ENCODE measurements at places on chromosomes 16 and 17.

GRCh38 chr17:45973099-45973780 lies 25.8 kb upstream of the STH start:
- DNase-seq, result no peak

DNA sequence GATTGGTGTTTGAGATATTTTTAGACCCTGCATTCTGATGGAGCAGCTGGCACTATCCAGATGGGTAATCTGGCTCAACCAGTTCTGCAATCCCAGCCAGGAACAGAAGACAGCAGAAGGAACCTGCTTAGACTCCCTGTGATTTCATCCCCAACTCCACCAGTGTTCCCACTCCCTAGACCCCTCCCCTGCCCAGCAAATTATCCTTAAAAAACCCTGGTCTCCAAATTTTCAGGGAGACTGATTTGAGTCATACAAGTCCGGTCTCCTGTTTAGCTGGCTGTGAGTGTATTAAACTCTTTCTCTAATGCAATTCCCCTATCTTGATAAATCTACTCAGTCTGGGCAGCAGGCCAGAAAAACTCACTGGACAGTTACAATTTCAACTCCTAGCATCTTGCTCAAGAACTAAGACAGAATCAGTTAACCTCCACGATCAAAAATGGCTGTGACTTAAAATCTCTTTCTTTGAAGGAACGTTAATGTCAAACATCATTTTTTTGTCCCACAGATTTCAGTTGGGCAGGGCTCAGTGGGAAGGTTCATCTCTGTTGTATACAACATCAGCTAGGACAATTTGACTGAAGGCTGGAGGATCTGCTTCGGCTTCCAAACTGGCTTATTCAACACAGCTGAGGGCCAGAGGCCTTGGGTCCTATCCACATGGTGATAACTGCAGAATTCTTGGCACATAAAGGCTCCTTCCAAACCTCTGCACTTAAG lies 4.9 kb upstream of the RBL2 start:
- no peak for DNase-seq

DNA sequence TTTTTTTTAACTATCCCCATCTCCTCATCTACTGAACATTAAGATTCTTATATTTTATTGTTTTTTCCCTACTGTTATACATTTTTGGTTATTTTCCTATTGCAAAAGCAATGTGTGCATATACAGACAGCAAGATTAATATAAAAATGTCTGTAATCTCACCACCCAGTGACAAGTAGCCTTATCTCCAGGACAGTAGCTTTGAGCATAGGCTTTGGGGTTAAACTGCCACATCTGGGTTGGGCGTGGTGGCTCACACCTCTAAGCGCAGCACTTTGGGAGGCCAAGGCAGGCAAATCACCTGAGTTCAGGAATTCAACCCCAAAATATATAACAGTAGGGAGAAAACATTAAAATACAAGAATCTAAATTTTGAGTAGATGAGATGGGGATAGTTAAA lies 27.4 kb upstream of the SSTR2 start:
- DNase-seq, result no peak

DNA sequence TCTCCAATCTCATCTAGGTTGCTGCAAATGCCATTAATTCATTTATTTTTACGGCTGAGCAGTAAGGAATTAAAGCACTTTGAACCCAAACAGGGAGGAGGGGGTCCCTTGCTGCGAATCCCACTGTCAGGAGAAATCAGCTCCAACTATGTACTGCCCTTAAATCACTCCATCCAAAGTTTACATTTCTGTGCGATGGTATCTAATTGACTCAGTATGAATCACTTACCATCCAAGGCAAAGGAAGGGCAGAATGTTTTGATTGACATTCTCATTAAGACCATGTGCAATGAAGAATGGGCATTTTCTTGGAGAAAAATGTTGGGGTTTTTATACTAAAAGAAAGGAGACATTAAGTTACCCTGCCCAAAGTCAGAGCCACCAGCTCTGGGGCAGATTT lies 47.7 kb upstream of the XYLT1 start:
- DNase-seq, result no peak

- no peak for DNase-seq
Observed at GRCh38 chr16:83365166-83365565, 442.6 kb upstream of the HSBP1 start.

GRCh38 chr16:30731411-30731810 lies 16.8 kb upstream of the PHKG2 start:
- no peak for DNase-seq

DNA sequence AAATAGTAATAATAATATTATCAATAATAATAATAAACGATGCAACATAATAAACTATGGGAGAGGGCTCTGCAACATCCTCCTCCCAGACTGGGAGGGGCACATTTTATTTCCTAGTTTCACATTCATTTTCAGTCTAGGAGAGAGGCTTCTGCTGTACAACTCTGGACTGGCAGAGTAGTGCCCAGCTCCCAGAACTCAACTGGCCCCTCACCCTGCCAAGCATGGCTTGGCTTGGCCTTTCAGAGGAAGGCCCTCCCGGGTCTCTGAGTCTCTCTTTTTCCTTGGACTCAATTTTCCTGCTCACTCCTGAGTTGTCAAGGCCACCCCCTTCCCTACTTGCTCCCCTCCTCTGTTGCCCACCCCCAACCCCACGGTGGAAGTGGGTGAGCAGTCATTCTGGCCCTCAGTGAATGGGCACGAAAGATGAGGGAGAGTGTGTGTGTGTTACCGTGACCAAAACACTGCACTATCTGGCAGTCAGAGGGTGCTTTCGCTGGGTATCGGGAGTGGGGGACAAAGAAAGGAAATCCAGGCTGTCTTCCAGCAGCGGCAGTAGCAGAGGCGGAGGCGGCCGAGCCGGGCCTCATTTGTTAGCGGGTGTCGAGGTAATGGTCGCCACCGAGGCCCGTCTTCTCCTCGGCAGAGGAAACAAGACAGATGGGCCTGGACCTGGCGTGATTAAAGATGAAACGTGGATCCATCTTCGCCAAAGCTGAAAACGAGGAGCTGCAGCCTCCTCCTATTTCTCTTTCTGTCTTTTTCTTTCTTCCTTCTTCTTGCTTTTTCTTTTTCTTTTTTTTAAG lies 2.3 kb downstream of the HOXB4 start:
- no peak for DNase-seq

Measured in caudate nucleus (tissue), 63 donors.